Activated naive CD8-positive, alpha-beta T cell treated with anti-CD3 and anti-CD28 coated beads for 36 hours (primary cell): ENCODE measurements at places on chromosomes 7 and 10.

DNA sequence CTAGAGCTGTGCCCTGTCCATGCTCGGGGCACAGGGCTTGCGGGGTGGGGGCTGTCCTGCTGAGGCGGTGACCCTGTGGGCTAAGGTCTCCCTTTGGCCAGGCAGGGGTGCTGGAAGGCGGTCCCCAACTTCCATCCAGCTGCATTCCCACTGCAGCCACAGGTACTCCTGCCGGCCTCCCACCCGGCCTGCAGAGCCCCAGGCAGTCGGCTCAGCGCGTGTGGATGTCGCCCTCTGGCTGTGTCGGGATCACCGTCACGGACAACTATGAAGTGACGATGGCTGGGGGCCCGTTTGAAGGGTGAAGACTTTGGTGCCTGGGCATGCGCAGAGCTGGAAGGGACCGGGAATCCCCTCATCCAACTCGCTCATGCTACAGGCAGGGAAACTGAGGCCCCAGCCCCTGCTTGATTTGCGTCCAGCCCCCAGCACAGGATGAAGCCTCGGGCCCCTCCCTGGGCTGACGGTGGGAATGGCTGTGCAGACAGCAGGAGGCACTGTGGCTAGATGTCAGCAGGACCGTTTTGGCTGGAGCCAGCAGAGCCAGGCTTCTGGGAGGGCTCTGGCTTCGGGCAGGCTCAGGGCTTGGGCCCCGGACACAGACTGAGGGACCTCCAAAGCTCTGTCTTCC, 2.3 kb upstream of the TMEM184A start:
- DNase-seq: no peak
- peaks cover 3% of the 10 kb centered on the region for H3K4me1 ChIP-seq
- H3K27ac ChIP-seq: no peak overlapping the region
- H3K4me3 ChIP-seq: no peak overlapping the region

DNA sequence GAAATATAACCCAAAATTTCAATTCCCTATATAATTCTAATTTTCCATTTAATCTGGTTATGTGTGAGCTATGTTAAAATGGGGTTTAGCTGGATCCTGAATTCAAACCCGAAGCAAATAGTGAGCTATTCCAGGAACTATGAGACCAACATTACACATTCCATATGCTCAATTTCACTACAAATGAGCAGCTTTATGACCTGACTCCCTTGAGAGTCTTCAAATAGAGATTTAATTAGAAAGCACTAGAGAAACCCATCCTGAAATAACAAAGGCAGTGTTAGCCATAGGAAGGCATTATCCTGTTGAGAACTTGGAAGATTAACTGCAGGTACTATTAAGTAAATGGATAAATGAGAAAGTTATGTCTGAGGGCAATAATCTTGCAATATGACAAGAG, 890.0 kb downstream of the GRM8 start:
- no peaks in the 10 kb centered on the region for H3K4me1 ChIP-seq
- H3K27ac ChIP-seq: no peak overlapping the region
- no peaks in the 10 kb centered on the region for H3K36me3 ChIP-seq

GRCh38 chr7:69208276-69208675, 390.0 kb upstream of the AUTS2 start:
- H3K36me3 ChIP-seq: no peaks in the 10 kb centered on the region
- no peak for DNase-seq
- H3K27me3 ChIP-seq: no peaks in the 10 kb centered on the region
- H3K4me3 ChIP-seq: no peak overlapping the region
- H3K4me1 ChIP-seq: no peaks in the 10 kb centered on the region

DNA sequence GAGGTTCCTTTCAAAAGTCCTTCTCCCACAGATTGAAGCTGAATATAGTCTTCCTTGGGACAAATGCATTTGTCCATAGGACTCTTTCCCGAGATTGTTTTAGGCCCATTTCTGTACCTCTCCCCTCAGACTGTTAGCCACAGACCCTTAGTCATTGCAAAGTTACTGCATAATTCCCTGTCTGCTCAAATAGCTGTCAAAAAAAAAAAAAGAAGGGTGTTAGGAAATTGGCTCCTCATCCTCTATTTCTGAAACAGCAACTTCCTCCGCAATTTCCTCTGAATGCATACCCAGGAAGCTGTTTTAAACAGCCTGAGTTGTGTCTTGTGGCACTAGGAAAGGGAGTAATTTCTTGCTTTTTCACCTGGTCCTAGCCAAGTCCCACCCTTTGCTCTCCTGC, 5.4 kb downstream of the LRRC4 start:
- H3K4me1 ChIP-seq: peaks cover 6% of the 10 kb centered on the region
- peaks cover 24% of the 10 kb centered on the region for H3K36me3 ChIP-seq
- H3K27ac ChIP-seq: no peak overlapping the region
- peaks cover 7% of the 10 kb centered on the region for H3K27me3 ChIP-seq

GRCh38 chr7:8117195-8117594, 144.8 kb downstream of the ICA1 start:
- no peak overlapping the region for H3K27ac ChIP-seq
- peaks cover 59% of the 10 kb centered on the region for H3K4me1 ChIP-seq
- H3K27me3 ChIP-seq: no peaks in the 10 kb centered on the region
- no peak for DNase-seq
- peaks cover 5% of the 10 kb centered on the region for H3K36me3 ChIP-seq

- no peaks in the 10 kb centered on the region for H3K4me1 ChIP-seq
- no peak overlapping the region for H3K4me3 ChIP-seq
- DNase-seq: no peak
- H3K27ac ChIP-seq: no peak overlapping the region
- H3K27me3 ChIP-seq: no peaks in the 10 kb centered on the region
Measured at GRCh38 chr7:82263920-82264782, 179.4 kb downstream of the CACNA2D1 start.

DNA sequence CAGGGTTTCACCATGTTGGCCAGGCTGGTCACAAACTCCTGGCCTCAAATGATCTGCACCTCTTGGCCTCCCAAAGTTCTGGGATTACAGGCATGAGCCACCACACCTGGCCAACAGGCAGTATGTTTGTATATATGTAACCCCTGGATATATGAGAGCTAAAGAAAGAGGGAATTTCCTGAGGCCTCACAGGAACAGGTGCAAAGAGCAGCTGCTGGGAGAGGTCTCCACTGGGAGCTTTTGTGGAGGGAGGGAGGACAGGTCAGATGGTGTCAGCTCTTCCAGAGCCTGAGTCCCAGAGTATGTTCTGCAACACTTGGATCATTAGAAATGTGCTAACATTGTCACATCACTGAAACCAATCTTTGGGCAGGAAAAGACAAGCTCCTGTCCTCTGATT, 110.1 kb upstream of the KIF5B start:
- no peak overlapping the region for H3K27ac ChIP-seq
- no peak overlapping the region for H3K4me3 ChIP-seq
- peaks cover 12% of the 10 kb centered on the region for H3K27me3 ChIP-seq
- no peak for DNase-seq
- H3K4me1 ChIP-seq: no peaks in the 10 kb centered on the region
- no peaks in the 10 kb centered on the region for H3K36me3 ChIP-seq

DNA sequence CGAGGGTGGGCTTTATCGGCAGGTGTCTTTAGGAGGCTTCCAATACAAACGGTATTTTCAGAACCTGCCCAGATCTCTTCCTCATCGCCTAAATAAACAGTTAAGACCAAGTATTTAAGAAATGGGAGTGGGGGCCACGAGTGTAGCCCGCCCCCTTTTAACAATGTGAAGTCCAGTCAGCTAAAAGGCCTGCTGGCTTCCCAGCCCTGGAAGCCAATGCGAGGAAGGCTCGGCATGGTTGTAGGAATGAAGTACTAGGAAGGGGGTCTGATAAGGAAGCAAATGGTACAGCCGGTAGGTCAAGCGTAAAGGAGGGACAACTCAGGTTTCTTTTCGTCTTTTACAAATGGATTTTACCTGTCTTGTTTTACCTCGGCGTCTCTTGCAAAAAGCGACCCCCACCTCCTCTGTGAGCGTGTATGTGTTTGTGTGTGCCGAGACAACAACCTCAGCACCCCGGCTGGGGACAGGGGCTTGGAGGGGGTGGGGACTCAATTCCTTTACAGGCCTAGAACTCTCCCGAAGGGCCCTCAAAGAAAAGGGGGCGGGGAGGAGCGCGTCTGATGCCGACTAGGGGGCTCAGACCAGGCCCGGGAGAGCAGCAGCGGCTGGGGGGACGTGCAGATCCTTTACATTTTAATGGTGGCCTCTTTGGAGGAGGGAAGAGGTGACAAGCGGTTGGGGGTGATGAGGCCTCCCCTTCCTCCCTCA, 147.6 kb downstream of the GPR85 start:
- H3K27me3 ChIP-seq: no peaks in the 10 kb centered on the region
- peak overlapping the region; percentile 92 for H3K4me3 ChIP-seq
- peak overlapping the region; percentile 88 for H3K27ac ChIP-seq
- peaks cover 16% of the 10 kb centered on the region for H3K36me3 ChIP-seq

- H3K4me1 ChIP-seq: peaks cover 67% of the 10 kb centered on the region
- peaks cover 67% of the 10 kb centered on the region for H3K36me3 ChIP-seq
- no peaks in the 10 kb centered on the region for H3K27me3 ChIP-seq
- DNase-seq: no peak
Measured at GRCh38 chr7:105006367-105007136, 7.5 kb upstream of the KMT2E start.

DNA sequence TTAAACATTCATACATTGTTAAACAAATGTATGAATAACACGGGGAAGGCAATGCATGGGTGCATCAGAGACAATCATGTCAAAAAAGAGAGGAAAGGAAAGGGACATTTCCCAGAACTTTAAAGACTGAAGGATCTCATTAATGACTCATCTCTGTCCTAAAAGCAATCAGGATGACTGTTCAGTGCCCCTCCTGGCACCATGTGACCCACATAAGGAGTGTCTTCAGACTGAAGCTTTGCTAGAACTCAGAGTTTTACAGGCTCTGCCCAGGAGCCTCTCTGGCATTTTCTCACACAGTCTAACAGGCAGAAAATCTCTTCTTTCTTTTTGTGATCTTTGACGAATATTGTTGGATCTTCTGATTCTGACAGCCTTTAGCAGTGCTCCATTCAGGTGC, 315.3 kb downstream of the OTUD1 start:
- H3K36me3 ChIP-seq: no peaks in the 10 kb centered on the region
- H3K4me1 ChIP-seq: no peaks in the 10 kb centered on the region
- peaks cover 32% of the 10 kb centered on the region for H3K27me3 ChIP-seq
- H3K4me3 ChIP-seq: no peak overlapping the region
- no peak for DNase-seq

- no peaks in the 10 kb centered on the region for H3K27me3 ChIP-seq
- DNase-seq: peak; percentile 39
- no peak overlapping the region for H3K27ac ChIP-seq
- no peaks in the 10 kb centered on the region for H3K36me3 ChIP-seq
- peaks cover 8% of the 10 kb centered on the region for H3K4me1 ChIP-seq
Measured at GRCh38 chr7:107150375-107151073, 18.3 kb upstream of the HBP1 start.

- peaks cover 2% of the 10 kb centered on the region for H3K4me1 ChIP-seq
- no peak overlapping the region for H3K27ac ChIP-seq
- no peak overlapping the region for H3K4me3 ChIP-seq
- peak; percentile 66 for DNase-seq
- peaks cover 4% of the 10 kb centered on the region for H3K27me3 ChIP-seq
Measured at GRCh38 chr7:82572195-82572880, 128.8 kb upstream of the CACNA2D1 start.

DNA sequence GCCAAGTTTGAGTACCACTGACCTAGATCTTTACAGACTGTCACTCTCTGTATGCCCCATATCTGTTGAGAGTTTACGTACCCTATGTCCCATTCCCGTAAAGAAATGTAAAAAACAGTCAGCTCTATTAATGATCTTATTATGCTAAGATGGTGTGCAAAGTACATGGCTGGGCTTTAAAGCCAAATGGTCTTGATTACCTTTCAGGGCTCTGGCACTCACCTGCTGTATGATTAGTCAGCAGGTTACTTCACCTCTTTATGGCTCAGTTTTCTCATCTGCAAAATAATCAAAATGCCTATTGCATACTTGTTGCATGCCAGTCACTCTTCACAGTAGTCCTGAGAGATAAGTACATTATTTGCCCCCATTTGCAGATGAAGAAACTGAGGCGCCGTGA, 54.2 kb downstream of the LHFPL3 start:
- H3K36me3 ChIP-seq: no peaks in the 10 kb centered on the region
- H3K4me1 ChIP-seq: no peaks in the 10 kb centered on the region
- DNase-seq: no peak
- peaks cover 13% of the 10 kb centered on the region for H3K27me3 ChIP-seq

DNA sequence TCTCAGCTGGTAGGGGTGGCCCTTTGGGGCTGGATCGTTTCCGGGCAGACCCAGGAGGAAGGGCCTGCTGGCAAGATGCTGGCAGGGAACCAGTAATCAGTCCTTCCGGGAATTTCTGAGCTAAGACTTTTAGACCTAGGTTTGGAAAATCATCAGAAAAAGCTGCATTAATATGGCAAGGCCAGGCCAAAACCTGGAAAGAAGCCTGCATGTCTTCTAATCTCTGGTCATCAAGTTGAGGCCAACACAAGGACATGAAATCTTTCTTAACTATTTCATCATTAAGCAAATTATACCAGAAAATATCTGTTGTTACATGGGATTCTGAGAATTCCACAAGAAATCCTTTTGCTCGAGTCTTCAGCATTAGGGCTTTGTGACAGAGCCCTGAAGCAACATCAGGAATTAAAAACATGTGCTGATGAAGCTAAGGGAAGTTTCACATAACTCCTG, 19.9 kb downstream of the CPA1 start:
- no peak overlapping the region for H3K27ac ChIP-seq
- H3K36me3 ChIP-seq: peaks cover 44% of the 10 kb centered on the region
- DNase-seq: no peak
- peaks cover 17% of the 10 kb centered on the region for H3K4me1 ChIP-seq

DNA sequence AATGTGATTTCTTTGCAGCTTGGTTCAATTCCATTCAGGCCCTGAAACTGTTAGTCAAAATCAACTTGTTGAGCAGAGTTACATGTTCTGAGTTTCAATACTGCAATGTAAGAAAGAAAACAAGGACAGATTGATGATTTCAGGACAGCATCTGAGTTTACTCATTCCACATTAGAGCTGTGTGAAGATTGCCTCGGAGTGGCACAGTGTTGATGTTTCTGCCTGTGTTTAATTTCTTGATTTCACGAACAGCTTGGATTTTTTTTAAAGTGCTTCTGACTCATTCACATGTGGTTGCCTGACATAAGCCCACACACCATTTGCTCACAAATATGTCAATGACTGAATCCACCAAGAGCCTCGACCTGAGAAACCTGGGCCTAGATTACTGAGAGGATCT, 101.2 kb upstream of the PARD3 start:
- H3K4me1 ChIP-seq: no peaks in the 10 kb centered on the region
- H3K36me3 ChIP-seq: no peaks in the 10 kb centered on the region
- no peak for DNase-seq
- H3K27ac ChIP-seq: no peak overlapping the region
- peaks cover 6% of the 10 kb centered on the region for H3K27me3 ChIP-seq

DNA sequence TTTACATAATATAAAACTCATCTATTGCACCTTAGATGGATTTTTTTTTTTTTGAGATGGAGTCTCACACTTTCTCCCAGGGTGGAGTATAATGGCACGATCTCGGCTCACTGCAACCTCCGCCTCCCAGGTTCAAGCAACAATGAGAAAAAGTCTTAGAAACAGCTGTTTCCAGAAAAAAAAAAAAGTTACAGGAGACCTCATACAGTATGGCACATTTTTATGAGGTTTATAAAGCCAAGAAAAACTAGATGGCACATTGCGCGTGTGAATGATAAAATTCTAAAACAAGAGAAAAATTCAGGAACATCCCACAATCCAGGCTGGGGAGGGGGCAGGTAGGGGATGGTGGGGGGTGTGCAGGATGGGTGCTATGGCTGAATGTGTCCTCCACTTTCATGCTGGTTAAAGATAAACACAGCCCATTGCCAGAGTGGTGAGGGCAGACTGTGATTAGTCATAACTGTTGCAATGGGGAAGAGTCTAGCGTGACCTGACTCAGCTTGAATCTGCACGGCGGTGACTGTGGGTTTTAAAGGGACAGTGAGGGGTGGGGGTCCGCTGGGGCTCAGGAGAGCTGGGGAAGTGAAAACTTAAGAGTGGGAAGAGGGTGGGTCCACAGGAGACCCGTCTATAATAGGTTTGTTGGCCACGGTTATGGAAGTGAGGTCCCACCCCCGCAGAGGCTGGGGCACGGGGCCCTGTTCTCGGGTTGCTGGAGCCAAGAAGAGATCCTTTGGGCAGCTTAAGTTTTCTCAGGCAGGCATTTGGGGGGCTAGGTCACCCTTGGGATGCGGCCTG, 11.9 kb upstream of the LRRC27 start:
- H3K4me1 ChIP-seq: peaks cover 7% of the 10 kb centered on the region
- H3K27me3 ChIP-seq: no peaks in the 10 kb centered on the region
